Amygdala (tissue), 56 donors: ENCODE measurements at places on chromosomes 5 and 9.

DNA sequence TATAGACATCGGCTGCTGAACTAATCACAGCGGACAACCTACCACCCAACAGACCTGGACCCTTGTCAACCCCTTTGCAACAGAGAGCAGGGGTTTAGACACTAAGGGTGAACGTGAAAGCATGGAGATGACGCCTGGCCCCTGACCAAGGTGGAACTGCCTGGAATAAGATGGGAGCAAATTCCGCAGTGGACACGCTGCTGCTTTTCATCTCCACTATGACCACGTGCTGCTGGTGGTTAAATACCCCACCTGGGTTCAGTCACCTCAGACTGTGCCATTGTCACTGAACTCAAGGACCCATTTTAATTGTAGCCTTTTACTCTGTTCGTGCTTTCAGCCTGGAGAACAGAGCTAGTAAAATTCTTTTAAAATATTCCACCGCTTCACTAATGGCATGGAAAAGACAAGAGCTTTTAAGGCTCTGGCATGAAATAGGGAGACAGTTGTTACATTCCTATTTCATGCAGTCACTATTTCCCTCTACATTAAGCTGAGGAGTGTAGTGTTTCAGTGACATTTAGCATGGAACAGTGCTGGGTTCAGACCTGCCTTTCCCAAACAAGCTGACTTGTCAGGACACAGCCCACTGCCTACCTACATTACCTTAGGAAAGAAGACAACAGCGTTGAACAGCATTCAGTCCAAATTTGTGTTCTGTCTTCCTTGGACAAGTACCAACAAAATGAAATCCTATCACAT lies 96.8 kb downstream of the ANKRD18B start:
- DNase-seq: no peak

GRCh38 chr9:126420643-126421564 lies 94.3 kb downstream of the MVB12B start:
- no peak for DNase-seq

GRCh38 chr5:88660264-88660946 lies 222.6 kb downstream of the MEF2C start:
- DNase-seq: no peak

- DNase-seq: no peak
These were observed 3.0 kb downstream of the HNRNPAB start for GRCh38 chr5:178207183-178207916.
